Activated CD4-positive, alpha-beta T cell treated with anti-CD3 and anti-CD28 coated beads for 36 hours (primary cell): ENCODE measurements at places on chromosomes 1 and 21. TPM values are rescaled to one million over a fixed set of nuclear protein-coding genes. Genes with fewer than 3 reads are reported as not detected.

Gene RPTN
- not detected for total RNA-seq

Gene BSND
- total RNA-seq: not detected

Gene OLIG2
- total RNA-seq: not detected

Gene PCP4
- not detected for total RNA-seq

Gene KCNK2
- total RNA-seq: not detected

Gene CRP
- total RNA-seq: not detected

Gene NR1I3
- not detected for total RNA-seq

Gene SPRTN
- total RNA-seq: 10.9 TPM

Gene TMPRSS3
- total RNA-seq: 113 TPM

Gene TMEM269
- total RNA-seq: 0.19 TPM

Gene AGT
- total RNA-seq: not detected

Gene WNT3A
- not detected for total RNA-seq

Gene KCNQ4
- 0.58 TPM for total RNA-seq

Gene SNX27
- 29.1 TPM for total RNA-seq

Gene CHD5
- 0.76 TPM for total RNA-seq

Gene XCL1
- total RNA-seq: 0.39 TPM

Gene PAPPA2
- total RNA-seq: 0.28 TPM

Gene PLK3
- 52.1 TPM for total RNA-seq

Gene CASQ2
- total RNA-seq: not detected

Gene LMX1A
- total RNA-seq: not detected

Gene PADI4
- 0.30 TPM for total RNA-seq

Gene OR2L8
- total RNA-seq: not detected

Gene FMO1
- not detected for total RNA-seq

Gene FASLG
- total RNA-seq: 3.6 TPM

Gene FCGR1A
- total RNA-seq: not detected

Gene OR10J1
- not detected for total RNA-seq

Gene PTPN14
- total RNA-seq: 4.1 TPM

Gene RPE65
- not detected for total RNA-seq

Gene FAM229A
- total RNA-seq: 3.3 TPM

Gene FRRS1
- total RNA-seq: 2.0 TPM

Gene CFAP45
- 0.98 TPM for total RNA-seq

Gene PLA2G2A
- total RNA-seq: not detected

Gene RAB25
- 0.46 TPM for total RNA-seq

Gene SLC9C2
- total RNA-seq: not detected

Gene SPATA46
- not detected for total RNA-seq

Gene KIF1B
- 13.5 TPM for total RNA-seq

Gene HCRTR1
- total RNA-seq: not detected

Gene HSD3B1
- total RNA-seq: not detected

Gene OR2L2
- total RNA-seq: 0.12 TPM

Gene BTBD8
- total RNA-seq: 2.4 TPM

Gene OR2T29
- not detected for total RNA-seq

Gene TMEM63A
- total RNA-seq: 48.0 TPM

Gene IL12RB2
- total RNA-seq: 99.2 TPM

Gene CITED4
- total RNA-seq: 1.6 TPM

Gene OR6F1
- not detected for total RNA-seq

Gene LIX1L
- 44.9 TPM for total RNA-seq

Gene ZNF683
- not detected for total RNA-seq

Gene VHLL
- not detected for total RNA-seq
